Stimulated activated CD8-positive, alpha-beta memory T cell treated with anti-CD3 and anti-CD28 coated beads, Interleukin-4, amount 100 ng/mL, for 1 hour (primary cell): ENCODE measurements at places on chromosomes 1 and 21.

GRCh38 chr21:44603109-44603875 is 2.9 kb downstream of the KRTAP10-7 start:
- DNase-seq: no peak

- no peak for DNase-seq
Observed at GRCh38 chr1:223242971-223243370, 99.9 kb upstream of the TLR5 start.

DNA sequence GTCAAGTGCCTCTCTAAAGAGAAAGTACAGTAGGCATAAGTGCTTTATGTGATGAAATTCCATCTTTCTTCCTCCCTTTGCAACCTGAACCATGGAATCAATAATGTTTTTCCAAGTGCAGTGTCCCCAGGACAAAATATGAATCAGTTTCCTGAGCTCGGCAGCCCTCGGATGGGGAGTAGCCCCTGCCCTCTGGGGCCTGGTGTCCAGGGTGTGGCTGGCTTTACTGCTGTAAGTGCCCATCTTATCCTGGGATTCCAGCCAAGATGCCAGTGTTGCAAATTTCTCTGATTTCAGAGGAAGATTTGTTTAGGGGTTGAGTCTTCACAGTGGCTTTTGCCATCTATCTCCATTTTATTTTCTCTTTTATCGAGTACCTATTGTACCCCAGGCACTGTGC is 40.5 kb upstream of the SRP9 start:
- no peak for DNase-seq

DNA sequence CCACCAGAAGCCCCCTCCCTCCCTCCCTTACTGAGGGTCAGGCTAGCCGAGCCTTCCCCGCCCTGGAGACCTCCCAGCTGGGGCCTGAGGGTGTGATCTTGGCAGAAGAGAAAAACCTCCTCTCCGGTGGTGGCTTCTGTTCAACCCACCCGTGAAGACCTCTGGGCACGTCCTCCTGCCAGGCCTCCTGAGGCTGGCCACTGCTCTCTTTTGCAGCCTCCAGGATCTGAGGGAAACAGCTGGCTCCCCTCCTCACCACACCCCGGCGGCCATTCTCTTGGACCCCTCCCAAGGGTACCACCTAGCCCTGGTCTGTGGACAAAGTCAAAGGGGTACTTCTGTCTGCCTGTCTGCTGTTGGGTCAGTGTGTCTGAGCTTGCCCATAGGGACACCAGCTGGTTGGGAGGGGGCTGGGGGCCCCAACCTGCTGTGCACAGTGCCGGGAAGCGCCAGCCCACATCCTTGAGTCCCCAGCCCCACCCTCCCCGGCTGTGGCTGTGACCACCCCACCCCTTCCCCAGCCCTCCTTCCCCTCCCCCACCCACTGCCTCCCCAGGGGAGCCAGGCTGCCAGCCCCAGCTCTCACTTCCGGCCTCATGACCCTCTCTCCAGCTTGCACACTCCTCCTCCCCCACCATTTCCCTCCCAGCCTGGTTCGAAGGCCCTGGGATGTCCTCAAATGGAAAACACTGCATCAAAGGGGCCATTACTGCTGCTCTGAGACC is 48.1 kb downstream of the AHDC1 start:
- no peak for DNase-seq

- DNase-seq: no peak
Observed at GRCh38 chr1:158053276-158053675, 59.8 kb downstream of the KIRREL1 start.

DNA sequence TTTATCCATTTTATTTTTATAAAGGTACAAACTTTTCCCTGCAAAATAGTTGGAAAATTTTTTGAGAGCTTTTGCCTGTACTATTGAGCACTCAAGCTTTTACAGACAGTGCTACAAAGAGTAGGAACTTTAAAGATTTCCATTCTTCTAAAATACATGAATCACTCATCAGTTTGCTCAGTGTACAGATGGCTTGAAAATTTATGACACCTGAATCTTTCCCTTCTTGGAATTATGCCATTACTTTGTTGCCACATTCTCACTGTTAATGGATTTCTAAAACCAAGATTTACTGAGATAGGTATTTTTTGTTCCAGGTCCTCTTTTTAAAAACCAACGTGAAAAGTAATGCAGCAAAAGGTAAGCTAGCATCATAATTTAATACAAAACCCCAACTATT is 76.0 kb downstream of the GPATCH2 start:
- DNase-seq: no peak

DNA sequence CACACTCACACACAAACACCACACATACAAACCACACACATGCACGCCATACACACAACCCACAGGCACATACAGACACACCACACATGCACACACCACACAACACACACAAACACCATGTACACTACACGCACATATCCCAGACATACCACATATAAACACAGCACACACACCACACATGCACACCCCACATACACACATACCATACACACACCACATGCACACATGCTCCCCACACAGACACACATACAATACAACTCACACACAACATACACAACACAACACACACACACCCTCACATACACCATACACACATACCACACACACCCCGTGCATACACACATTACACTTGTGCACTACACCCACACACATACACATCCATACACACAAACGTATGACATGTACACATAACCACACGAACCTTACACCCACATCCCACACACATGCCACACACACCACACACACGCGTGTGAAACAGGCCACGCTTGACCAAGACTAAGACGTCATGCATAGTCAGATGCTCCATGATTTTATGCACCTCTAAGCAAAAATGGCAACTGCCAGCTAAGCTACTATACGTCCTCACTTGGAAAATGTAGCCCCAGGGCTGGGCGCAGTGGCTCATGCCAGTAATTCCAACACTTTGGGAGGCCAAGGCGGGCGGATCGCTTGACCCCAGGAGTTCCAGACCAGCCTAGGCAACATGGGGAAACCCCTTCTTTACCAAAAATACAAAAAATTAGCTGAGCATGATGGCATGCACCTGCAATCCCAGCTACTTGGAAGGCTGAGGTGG is 77.4 kb upstream of the TMPRSS2 start:
- no peak for DNase-seq

GRCh38 chr1:17892851-17893250 is 137.7 kb downstream of the ACTL8 start:
- DNase-seq: no peak

GRCh38 chr21:26405735-26406361 is 167.2 kb downstream of the CYYR1 start:
- DNase-seq: no peak

DNA sequence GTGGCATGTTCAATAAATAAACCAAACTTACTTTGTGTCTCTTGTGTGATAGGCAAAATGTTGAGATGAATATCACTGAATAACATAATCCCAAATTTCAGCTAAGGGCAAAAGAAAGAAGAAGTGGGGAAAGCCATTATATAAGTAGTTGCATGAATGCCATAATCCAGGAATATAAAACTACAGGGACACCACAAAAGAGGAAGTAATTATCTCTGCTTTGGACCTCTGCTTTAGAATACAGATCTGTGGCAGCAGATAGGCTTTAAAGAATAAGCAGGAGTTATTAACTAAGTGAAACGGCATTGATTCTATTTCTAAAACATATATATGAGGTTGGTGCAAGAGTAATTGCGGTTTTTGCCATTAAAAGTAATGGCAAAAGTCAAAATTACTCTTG is 288.5 kb upstream of the SNX7 start:
- no peak for DNase-seq

GRCh38 chr21:37057614-37058013 is 15.3 kb downstream of the PIGP start:
- no peak for DNase-seq

DNA sequence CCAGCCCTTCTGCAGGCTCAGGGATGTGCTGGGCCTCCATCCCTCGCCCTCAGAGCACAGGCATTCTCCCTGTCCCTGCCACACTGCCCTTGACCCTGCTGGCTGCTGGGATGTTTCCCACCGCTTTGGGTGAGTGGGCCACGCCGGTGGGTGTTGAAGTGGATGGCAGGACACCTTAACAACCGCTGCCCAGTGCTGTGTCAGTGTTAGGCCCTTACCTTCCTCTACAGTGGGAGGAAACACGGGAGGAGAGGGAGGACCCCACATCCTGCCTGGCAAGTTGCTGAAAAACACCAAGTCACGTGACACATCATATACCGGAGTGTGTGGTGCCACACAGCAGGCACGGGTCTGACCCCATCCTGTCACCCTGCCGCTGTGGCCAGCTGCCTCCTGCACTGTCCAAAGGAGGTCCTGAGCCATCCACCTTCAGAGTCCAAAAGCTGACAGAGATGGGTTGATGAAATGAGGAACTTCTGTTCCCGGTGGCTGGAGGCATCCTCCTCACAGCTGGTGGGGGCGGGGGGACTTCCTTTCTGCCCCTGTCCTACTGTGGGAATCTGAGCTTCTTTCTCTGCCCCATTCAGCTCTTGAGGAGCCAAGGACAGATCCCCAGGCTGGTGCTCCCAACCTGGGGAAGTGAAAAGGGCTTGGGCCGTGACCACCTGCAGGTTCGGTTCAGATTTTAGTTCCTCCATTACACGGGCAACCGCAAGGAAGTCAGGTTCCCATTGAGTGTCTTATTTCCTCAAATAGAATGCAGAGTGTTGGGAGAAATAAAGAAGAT is 3.2 kb upstream of the THEMIS2 start:
- peak; percentile 30 for DNase-seq

DNA sequence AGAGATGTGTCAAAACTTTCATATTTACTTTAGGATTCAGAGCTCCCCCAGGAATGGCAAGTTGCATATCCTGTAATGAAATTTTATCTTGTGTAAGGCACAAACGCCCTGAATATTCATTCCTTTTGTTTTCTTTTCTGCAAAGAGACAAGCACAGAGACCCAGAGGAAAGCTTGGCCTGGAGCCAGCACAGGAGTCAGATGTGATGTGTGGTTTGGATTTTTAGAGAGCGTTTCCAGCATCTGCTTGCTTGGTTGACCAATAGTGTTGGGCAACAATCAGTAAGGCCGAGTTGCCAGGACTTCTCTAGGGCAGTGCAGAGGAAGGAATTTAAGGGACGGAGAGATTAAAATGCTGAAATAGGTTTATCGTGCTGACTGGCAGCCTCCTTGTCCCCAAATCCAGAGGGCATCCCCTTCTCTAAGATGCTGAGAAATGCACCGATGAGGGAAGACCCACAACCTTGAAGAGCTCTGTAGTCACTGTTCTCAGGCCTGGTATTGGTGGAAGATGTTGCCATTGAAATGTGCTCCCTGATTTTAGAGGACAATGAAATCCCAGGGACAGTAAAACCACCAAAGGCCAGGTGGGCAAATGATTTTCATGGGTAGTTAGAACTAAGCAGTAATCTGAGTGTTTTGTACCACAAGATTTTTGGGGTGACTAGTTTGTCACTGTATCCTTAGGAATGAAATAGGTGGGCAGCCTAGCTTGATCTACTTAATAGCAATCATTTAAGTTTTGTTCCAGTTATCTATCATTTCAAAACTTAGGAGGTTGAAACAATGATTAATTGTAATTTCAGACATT is 37.9 kb upstream of the RHOU start:
- no peak for DNase-seq

DNA sequence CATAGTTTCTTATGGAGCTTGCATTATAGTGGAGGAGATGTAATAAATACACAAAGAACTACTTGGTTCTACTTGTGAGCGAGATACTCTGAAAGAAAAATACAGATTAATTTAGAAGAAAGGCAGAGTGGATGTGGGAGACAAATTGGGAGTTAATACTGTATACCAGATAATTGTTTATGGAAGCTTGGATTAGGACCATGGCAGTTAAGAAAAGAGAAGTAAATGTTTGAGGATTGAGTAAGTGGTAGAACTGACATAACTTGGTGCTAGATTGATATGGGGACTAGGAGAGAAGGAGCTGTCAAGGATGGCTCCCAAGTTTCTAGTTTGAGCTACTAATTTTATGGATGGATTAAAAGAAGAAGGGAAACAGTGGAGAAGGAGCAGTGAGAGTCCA is 47.3 kb downstream of the INKA2 start:
- DNase-seq: no peak

GRCh38 chr1:184242507-184242943 is 144.3 kb upstream of the C1orf21 start:
- no peak for DNase-seq

GRCh38 chr1:90476411-90476810 is 240.7 kb downstream of the BARHL2 start:
- no peak for DNase-seq

DNA sequence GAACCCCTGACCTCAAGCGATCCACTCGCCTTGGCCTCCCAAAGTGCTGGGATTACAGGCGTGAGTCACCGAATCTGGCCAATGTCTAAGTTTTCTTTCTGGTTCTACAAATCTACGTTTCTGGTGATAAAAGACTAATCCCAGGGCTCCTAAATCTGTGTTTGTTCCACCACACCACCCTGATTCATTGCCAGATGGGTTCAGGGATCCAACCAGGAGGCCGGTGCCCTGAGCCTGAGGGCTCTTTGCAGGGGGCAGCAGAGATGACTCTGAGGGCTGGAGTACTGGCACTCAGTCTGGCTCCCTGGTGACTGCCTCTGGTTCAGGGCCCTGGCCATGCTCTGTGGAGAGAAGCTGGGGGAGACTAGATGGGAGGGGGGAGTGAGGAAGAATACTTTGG is 10.5 kb upstream of the OPRD1 start:
- DNase-seq: no peak

DNA sequence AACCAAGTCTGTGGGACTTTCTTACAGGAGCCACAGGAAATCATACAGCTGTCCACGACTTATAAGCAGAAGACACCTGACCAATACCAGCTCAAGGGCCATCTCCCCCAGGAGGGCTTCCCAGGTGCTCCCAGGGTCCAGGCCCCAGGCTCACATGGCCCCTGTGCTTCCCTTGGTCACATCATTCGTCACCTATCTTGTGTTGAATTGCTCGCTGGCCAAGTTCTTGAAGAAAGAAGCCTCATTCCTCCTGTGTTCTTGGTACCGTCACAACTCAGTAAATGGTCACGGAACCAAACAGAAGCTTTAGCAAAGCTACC is 3.0 kb downstream of the NPHP4 start:
- no peak for DNase-seq

- DNase-seq: no peak
Observed at GRCh38 chr21:43645136-43645891, 14.0 kb downstream of the HSF2BP start.

DNA sequence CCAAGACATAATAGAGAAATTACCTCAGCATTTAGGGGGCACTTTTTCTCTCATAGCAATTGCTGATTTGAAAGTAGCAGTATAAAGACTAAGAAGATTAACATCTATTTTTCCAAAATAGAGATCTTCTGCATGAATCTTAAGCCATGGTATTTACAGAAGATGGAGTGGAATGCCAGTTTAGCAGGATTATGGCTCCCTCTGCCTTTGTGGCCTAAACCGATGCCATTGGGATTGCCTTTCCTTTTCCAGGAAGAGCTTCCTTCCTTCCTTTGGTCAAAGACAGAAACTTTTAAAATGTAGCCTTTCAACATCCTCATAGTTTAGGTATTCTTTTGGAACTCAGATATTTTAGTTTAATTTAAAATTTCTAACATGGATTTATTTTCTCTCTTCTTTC is 39.4 kb downstream of the CFHR5 start:
- DNase-seq: no peak
